Activated naive CD4-positive, alpha-beta T cell treated with anti-CD3 and anti-CD28 coated beads, Interleukin-2, amount 50 U/mL, for 16 hours (primary cell): ENCODE measurements at places on chromosomes 7 and 10.

- DNase-seq, result no peak
These were observed 509.4 kb downstream of the PTPRN2 start for GRCh38 chr7:158077934-158078910.

GRCh38 chr10:132123606-132124005 is 57.9 kb downstream of the JAKMIP3 start:
- no peak for DNase-seq

- no peak for DNase-seq
These were observed 183.0 kb downstream of the LRRC4 start for GRCh38 chr7:127848241-127848640.

GRCh38 chr7:121730869-121731268 is 142.1 kb upstream of the PTPRZ1 start:
- DNase-seq, result no peak

- no peak for DNase-seq
These were observed 15.6 kb downstream of the CUBN start for GRCh38 chr10:17113889-17114540.

- DNase-seq, result no peak
These were observed 361.6 kb upstream of the GRM3 start for GRCh38 chr7:86282014-86282682.

GRCh38 chr7:22698767-22699166 is 28.2 kb upstream of the IL6 start:
- DNase-seq, result no peak

DNA sequence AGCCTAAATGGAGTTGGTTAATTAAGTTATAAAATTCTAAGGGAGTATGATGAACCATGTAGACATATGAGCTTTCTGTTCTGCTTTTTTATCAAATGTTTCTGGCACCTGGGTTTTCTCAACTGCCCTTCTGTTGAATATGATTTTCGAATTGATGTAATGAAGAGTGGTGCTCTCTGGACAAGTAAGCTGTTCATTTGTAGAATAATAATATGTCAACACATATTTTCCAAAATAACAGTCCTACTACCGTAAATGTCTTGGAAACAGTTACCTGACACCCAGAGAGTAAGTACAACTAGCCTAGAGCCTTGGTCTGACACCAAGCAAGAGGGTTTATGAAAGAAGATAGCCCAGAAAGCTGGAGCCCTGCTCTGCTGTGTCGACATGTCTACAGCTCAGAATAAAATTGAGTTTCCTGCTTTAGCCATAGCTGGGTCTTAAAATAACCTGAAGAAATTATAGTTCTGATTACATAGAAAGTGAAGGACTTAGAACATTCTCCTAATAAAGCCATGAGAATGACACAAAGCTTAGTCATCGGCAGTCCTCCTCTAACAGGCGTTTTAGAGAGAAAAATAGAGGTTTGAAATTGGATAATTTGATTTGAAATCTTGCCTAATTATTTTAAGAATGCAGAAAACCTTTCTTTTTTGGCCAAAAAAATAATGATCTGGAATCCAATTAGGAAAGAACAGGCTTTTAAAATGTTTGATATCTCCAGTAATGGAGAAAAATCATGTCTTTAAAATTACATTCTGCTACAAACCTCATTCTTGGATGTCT is 25.1 kb downstream of the HDAC9 start:
- no peak for DNase-seq

GRCh38 chr7:24169077-24169624 is 114.8 kb upstream of the NPY start:
- DNase-seq, result no peak

- peak; percentile 14 for DNase-seq
These were observed 649 bp downstream of the ACTR3B start for GRCh38 chr7:152759949-152760853.

DNA sequence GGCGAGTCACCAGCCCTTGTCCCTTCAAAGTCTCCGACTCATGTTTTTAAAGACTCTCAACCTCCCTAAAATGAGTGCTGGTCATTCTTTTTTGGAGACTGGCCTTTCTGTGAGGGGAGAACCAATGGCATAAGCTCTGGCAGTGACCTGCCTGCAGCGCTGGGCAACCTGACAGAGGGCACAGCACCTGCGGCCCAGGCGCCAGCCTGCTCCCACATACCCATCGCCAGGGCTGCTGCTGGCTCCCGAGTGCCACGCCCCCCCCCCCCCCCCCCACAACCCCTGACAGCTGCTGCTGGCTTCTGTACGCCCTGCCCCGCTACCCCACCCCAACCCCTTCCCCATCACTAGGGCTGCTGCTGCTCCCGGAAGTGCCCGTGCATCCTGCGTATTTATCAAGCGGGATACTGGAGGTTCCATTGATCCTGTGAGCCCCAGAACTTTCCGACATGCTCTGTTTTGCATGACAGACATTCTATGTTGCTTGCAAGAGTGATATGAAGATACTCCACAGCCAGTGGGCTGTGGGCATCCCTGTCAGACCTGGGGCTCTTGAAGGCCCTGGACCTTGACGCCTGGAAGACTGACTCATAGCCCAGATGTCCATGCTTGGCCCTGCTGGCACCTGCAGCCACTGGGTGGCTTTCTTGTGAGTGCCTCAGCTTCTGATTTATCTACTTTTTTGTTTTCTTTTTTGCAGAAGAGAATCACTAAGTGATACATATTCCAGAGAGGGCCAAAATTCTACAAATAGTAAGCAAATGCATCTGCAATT is 243.9 kb downstream of the ZMYND11 start:
- DNase-seq, result no peak

- no peak for DNase-seq
These were observed 3.7 kb upstream of the ATOH7 start for GRCh38 chr10:68235581-68235980.

DNA sequence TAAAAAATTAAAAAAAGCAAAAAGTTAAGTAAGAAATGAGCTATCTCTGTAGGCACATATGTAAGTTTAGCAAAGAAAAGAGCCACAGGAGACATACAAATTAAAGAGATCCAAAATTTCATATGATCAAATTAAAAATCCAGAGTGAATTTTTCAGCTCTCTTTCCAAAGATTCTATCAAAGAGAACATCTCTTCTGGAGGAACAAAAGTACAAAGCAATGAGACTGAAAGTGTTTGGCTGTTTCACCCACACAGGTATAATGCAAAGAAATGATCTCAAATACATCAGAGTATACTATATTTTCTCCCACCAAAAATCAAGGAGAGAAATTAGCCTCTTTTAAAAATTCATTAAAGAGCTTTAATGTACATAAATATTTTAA is 74.8 kb upstream of the ASAH2 start:
- DNase-seq, result no peak

DNA sequence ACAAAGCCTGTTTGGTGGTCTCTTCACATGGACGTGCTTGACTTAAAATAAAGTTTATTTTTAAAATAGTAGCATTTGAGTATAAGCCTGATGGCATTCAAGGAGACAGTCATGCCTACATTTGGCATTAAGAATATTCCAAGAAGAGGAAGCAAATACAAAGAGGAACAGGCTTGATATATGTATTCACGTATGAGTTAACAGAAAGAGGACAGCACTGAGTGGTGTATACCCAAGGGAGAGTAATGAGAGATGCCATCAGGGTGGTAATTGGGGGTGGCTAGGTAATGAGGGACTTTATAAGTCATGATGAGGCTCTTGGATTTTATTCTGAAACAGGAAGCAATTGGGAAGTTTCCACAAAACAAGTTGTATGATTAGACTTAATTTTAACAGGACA is 363.3 kb downstream of the SEMA3D start:
- DNase-seq, result no peak

DNA sequence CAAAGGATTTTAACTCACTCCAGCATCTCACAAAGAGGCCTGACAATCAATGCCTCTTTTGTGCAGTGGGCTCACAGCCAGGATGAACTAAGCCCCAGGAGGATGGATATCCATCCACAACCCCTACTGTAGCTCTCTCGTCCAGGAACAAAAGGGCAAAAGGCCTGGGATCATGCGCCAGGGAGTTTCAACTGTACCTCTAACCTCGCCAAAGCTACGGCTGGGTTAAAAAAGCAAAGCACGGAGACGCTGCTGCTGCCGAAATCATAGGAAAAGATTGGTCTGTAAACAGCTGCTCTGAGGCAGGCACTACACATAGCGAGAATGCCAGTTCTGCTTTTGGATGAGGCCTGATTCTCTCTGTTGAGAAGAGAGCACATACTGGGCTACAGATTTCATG is 32.1 kb downstream of the VSTM4 start:
- no peak for DNase-seq
